ENCODE measurements at places on chromosomes 16 and 17.

DNA sequence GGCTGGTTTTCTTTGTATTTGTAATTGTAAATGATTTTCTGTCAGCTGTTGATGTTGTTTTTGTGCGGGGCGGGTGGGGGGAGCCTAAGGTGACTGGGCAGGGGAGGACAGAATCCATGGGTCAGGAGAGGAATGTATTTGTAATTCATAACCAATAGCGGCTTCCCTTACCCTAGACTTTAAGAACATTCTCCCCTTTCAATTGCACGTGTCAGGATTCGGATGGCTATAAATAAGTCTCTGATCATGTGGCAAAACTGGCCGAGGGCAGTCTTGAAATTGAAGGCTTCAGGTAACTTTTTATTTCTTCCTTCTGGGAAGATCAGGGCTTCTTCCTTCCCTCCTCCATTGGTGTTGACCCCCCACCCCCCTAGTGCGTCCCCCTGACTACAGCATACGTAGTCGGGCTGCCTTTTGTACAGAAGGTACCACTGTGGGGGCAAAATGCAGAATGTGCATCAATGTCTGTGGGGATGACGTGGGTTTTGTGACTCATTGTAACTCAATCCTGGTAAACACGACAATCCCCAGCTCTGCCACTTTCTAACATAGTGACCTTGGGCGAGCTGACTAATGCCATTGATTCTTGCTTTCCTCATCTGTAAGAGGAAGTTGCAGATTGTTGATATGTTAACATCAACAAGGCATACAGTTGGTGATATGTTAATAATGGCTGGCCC, 16.2 kb downstream of the MARCHF10 start:
- no peak for DNase-seq

DNA sequence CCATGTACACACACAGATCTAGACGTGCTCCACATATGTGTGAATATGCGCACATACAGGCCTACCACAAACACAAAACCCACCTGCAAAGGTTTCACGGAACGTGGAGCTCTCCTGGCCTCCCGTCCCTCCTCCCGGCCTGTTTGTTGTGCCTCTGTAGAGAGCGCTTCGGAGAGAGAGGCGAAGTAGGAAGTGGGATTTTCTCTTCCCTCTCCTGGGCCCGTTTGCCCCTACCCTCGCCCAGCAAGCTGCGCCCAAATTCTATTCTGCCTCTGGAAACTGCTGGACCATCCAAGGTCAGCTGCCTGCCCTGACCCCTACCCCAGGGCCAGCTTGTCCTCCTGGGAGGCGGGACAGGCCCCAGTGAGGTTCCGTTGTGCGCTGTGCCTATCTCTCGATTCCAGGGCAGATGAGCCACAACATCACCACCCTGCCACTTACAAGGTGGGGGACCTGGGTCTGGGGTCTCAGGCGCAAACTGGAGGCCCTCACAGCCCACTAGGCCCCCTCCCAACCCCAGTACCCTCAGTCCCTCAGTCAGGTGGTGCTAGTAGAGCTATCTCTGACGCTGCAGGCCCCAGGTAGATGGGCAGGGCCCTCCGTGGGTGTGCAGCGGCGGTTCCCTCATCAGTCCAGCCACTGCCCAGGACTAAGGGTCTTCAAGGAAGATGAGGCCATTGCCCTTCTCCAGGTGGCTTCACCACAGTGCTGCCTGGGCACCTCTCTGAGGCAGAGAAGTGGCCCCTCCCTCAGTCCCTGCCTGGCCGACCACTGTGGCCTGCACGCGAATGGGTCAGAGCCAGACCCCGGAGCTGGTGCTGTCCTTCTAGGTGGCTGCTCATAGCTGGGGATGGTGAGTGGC, 54.2 kb downstream of the BEAN1 start:
- DNase-seq, result no peak

GRCh38 chr17:44871556-44871955, 23.9 kb downstream of the HIGD1B start:
- peak; percentile 15 for DNase-seq

- no peak for DNase-seq
Measured at GRCh38 chr16:4032768-4033167, 83.5 kb downstream of the ADCY9 start.

GRCh38 chr17:5838661-5839300, 231.4 kb upstream of the WSCD1 start:
- DNase-seq, result no peak

DNA sequence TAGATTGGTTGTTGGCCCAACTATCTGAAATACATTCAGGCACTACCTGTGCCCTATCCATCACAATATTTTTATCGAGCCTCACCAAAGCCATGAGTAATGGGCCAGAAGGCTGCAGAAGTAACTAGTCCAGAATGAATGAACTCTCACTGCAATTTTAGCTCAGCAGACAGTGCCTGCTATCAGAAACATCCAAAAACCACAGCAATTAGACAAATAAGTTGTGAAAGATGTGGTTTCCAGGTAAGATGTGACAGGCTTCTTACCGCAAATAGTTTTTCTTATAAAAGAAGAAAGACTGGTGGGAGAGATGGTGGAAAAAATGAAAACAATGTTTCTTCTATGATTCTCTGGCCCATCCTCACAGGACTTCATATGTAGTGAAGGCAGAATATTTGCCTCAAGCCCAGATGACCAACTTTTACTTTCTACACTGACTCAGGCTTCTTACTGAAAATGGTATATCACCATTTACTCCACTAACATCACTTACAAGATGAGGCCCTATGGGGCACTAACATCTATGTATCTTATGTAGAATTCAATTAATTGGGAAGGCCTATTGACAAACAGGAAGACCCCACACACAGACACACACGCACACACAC, 9.8 kb upstream of the RFFL start:
- no peak for DNase-seq

DNA sequence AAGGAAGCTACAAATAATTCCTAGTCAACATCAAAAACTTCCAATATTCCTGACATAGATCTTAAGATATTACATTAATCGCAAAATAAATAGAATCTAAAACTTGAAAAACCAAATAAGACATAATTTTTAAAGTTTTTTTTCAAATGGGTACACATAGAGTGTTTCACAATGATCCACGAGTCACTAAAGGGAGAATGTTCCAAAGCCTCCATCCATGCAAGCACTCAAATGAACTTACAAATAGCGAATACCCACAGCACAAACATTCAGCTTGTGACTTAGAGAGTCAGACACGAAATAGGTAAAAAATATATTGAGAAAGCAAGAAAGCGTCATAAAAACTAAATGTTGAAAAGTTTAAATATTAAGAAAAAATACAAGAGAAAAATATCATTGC, 65.7 kb downstream of the CEP112 start:
- no peak for DNase-seq

- no peak for DNase-seq
Measured at GRCh38 chr16:89779909-89780305, 36.5 kb downstream of the FANCA start.

DNA sequence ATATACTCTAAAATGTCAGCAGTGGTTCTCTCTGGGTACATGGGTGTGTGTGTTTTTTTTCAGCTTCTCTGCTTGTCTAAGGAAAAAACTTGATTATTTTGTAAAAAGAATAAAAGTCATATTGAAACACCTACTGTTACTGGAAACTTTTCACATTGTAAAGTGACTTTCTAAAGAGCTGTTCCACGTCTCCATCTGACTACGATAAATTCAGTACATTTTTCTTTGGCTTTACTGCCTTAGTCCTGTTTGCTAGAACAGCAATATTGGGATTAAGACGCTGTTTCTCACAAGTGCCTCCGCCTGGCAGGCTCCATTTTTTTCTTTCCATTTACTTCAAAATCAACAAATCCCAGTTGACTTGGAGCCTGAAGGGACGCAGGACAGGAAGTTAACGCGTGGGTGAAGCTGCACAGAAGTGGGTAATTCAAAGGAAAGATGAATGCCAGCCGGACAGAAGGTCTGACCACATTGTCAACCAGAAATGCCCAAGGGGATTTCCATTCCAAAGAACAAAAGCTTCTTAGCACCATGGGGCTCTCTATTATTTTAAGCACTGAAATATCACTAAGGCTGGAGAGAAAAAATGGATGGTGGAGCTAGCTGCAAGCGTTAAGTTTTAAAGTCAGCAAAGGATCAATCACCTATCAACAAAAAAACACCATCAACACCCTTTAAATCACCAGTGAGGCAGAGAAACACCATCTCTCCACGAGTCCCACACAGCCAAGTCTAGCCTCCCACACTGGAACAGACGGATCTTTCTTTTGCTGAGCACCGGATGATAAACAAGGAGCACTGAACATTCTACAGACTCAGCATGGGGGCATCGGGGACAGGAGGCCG, 8.4 kb downstream of the GLOD4 start:
- no peak for DNase-seq

DNA sequence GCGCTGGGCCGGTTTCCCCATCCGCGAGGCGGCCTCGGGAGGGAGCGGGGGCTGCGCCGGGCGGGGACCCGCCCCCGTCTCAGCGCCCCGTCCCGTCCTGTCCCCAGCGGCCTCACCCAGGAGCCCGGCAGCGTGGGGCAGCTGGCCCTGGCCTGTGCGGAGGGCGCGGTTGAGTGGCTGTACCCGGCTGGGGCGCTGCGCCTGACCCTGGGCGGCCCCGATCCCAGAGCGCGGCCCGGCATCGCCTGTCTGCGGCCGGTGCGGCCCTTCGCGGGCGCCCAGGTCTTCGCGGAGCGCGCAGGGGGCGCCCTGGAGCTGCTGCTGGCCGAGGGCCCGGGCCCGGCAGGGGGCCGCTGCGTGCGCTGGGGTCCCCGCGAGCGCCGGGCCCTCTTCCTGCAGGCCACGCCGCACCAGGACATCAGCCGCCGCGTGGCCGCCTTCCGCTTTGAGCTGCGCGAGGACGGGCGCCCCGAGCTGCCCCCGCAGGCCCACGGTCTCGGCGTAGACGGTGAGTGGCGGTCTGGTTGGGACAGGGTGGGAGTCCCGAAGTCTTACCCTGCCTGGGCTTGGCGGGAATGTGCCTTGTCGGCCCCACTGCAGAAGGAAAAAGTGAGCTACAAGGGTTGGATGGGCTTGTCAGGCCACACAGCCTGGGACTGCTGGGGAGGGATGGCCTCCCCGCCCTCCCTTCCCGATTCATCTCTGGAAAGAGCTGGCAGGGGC, 720 bp downstream of the METRN start:
- DNase-seq, result no peak

GRCh38 chr16:28090646-28091377, 27.3 kb upstream of the GSG1L start:
- no peak for DNase-seq

GRCh38 chr17:19737305-19738072, 10.6 kb downstream of the ALDH3A1 start:
- no peak for DNase-seq

DNA sequence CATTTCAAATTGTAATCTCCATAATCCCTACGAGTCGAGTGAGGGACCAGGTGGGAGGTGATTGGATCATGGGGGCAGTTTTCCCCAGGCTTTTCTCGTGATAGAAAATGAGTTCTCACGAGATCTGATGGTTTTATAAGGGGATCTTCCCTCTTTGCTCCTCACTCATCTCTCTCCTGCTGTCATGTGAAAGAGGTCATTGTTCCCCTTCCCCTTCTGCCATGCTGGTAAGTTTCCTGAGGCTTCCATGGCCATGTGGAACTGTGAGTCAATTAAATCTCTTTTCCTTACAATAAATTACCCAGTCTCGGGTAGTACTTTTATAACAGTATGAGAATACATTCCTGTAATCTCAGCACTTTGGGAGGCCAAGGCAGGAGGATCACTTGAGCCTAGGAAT, 76.7 kb upstream of the MARCHF10 start:
- DNase-seq, result no peak

GRCh38 chr17:29789196-29790170, 140.5 kb downstream of the SSH2 start:
- no peak for DNase-seq

GRCh38 chr17:8159459-8160223, 3.1 kb downstream of the VAMP2 start:
- no peak for DNase-seq

DNA sequence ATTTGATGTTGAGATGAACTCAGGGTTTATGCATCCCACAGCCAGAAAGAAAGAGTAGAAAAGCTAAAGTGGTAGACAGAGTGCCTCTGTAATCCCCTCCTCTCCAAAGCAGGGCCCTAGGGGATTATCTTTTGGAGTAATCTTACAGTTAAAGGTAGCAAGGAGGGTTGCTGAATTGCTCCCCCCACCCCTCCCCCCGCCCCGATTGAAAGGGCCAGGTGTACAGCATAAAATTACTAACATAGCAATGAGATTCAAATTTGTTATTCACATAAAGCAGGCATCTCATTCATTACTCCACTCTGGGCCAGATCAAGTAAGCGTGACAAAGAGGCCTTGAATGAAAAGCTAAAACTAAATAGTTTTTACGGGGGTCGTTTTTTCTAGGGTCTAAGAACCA, 72.7 kb downstream of the STH start:
- DNase-seq, result no peak

GRCh38 chr16:57123216-57123973, 31.0 kb downstream of the CPNE2 start:
- no peak for DNase-seq

DNA sequence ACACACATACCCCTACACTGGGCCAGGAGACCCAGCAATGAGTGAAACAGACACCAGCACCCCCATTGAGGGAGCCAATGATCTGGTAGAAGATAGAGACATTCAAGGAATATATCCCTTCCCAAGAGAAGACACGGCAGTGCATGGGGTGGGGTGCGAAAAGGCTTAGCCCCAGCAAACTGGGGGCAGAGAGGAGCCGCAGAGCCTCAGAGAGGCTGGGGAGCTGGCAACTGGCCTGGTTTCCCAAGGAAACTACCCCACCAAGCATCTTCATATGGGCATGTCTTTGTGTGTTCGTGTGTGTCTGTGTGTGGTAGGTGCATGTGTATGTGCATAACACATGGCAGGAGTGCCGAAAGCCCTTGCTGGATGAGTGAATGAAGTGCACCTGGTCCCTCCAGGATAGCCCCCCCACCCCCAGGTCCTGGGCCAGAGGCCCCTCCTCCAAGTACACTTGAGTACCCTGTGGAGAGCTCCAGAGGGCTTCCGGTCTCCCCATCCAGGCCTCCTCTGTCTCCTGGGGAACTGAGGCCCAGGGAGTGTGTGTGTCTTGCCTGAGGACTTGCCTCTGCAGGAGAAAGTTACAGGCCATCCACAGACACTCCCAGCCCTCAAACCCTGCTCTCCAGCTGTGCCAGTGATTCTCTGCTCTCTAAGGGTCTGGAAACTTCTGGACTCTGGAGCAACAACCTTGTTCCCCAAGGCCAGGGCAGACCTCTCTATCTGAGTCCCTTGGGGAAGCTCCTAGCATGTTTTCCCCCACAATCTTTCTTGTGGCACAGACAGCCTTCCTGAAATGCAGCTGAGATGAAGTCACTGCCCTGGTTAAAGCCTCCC, 15.9 kb downstream of the TBX2 start:
- no peak for DNase-seq

DNA sequence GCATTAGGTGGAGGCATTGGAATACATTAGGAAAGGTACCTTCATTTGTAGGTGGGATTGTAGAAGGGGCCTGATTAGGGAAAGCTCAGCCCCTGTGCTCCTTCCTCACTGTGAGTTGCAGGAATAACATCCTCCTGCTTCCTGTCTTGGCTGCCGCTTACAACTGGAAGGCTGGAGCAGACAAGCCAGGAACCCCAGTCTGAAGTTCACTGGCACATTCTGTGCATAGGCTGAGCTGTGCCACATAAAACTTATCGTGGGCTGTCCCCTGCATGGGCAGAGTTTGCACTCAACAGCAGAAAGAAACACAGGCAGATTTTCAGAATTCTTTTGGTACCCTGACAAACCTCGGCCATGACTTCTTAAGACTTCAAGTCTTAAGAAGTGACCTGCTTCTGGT, 200.1 kb downstream of the SALL1 start:
- DNase-seq, result no peak

Data from occipital lobe (tissue), 3 donors.